ENCODE measurements at places on chromosomes 13 and 19. TPM values are rescaled to one million over a fixed set of nuclear protein-coding genes. Genes with fewer than 3 reads are reported as not detected.

DNA sequence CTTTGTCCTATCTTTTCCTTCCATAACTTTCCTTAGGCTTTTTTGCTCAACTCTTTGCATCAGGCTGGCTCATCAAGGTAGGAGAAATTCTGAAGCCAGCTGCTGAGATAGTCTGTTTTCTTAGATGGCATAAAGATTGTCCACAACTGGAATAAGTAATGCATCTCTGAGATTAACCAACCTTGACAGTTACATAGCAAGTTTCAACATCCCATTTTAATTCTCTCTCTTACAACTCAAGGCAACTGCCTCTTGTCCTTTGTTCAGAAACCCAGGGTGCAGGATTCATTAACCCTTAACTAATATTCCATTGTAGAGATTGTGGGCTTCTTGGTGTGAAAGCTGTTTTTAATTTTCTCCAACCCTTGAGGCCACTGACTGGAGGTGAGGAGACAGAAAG, 239.2 kb downstream of the LACC1 start:
- DNase-seq: no peak

- DNase-seq: no peak
These were observed 595.5 kb upstream of the KLHL1 start for GRCh38 chr13:70703755-70704154.

The PLIN5 gene
- total RNA-seq: 0.64 TPM

The ANKRD27 gene
- total RNA-seq: 64.2 TPM

- no peak for DNase-seq
These were observed 848.0 kb downstream of the DACH1 start for GRCh38 chr13:71018995-71019394.

- no peak for DNase-seq
These were observed 179.8 kb downstream of the COG6 start for GRCh38 chr13:39835253-39835652.

The ERCC1 gene
- 80.3 TPM for total RNA-seq

- DNase-seq: peak; percentile 42
These were observed 133.0 kb downstream of the SIPA1L3 start for GRCh38 chr19:38039966-38040365.

DNA sequence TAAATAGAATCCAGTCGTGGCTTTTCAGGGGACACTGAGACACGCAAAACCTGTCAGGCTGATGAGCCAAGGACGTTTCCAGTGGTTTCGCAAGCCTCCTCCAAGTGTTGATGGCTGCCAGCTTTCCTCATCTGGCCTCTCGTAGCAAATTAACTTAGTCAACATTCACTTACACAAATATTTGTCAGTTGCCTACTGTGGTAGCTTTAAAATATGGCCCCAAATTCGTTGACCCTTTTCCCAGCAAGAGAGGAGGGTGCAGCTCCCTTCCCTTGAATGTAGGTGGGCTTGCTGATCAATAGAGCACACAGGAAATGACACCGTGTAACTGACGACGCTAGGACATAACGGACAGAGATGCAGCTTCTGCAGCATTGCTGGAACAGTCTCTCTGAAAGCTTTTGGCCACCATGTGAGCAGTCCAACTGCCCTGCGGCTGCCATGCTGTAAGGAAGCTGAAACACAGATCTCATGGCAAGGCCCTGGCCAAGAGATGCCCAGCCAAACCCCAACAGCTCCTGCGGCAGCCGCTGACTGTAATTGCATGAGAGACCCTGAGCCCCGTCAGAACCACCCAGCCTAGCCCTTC, 5.5 kb upstream of the RANBP3 start:
- no peak for DNase-seq

The IZUMO4 gene
- 5.4 TPM for total RNA-seq

DNA sequence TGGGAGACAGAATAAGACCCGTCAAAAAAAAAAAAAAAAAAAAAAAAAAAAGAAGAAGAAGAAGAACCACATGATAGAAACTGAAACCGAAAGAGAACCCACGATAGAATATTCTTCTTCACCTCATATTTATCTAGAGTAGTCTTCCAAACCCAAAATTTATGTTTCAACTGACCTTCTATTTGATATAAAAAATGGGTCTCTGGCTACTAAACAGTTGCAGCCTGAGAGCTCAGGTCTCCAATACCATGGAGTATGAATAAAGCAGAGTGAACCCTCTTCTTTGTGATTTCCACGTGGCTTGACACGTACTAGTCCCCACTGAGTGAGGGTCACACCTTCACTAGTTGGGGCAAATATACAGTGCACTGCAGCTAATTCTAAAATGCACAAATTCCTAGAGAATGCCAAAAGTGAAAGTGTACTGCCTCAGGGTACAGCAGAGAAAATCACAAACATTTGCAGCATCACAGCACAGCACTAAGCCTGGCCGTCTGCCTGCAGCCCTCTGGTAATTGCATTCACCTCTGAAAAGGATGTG, 30.8 kb upstream of the RFC3 start:
- DNase-seq: no peak

- no peak for DNase-seq
These were observed 45.9 kb upstream of the ATP11A start for GRCh38 chr13:112643759-112644459.

The TMPRSS9 gene
- 0.23 TPM for total RNA-seq

The COL5A3 gene
- 0.18 TPM for total RNA-seq

The SPINT2 gene
- 1,006 TPM for total RNA-seq

- no peak for DNase-seq
These were observed 785.4 kb downstream of the UQCRFS1 start for GRCh38 chr19:28427376-28428083.

DNA sequence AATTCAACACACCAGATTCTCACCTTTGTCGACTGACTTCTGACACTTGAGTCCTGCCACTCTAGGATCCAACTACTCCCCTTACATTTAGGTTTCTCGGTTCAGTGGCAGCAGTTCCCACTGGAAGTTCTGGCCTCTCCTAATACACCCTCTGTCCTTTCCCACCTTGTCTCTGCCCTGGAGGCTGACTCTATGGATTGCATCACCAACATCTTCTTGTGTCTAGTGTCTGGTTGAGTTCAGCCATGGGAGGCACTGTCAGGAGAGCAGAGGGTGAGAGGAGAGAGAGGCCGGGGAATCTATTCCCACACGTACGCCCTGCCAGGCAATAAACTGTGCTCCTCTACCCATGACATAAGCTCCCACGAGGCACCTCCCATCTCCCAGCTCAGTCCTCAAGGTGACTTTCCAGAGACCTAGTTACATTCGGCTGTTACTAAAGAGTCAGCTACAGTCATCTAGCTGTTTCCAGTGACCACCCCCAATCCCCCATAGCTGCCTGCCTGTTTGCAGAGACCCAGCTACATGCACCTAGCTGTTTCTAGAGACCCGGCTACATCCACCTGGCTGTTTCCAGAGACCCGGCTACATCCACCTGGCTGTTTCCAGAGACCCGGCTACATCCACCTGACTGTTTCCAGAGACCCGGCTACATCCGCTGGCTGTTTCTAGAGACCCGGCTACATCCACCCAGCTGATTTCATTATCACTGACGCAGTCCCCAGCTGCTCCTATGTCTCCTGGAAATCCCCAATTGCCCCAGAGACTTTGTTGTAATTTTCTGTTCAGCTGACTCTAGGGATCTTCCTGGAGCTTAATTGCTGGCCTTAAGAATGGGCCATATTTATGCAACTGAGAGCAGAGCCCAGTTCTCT, 8.1 kb upstream of the LILRB4 start:
- no peak for DNase-seq

DNA sequence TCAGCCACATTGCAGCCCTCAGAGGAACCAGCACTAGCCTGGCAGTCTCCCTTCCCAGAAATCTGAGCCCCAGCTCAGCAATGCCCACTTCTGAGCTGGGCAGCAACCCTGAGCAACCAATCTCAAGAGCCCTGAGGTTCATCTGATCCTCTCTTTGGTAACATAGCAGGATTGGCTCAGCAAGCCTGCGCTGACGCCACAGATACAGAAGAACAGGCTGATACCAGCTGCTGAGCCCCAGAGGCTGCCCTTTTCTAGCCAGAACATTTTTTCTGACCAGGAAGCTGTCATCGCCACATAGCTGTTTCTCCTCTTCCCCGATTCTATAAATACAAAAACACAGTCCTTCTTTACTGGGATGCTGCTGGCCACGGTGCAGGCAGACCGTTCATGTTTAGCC, 59.8 kb downstream of the TRPM4 start:
- no peak for DNase-seq

DNA sequence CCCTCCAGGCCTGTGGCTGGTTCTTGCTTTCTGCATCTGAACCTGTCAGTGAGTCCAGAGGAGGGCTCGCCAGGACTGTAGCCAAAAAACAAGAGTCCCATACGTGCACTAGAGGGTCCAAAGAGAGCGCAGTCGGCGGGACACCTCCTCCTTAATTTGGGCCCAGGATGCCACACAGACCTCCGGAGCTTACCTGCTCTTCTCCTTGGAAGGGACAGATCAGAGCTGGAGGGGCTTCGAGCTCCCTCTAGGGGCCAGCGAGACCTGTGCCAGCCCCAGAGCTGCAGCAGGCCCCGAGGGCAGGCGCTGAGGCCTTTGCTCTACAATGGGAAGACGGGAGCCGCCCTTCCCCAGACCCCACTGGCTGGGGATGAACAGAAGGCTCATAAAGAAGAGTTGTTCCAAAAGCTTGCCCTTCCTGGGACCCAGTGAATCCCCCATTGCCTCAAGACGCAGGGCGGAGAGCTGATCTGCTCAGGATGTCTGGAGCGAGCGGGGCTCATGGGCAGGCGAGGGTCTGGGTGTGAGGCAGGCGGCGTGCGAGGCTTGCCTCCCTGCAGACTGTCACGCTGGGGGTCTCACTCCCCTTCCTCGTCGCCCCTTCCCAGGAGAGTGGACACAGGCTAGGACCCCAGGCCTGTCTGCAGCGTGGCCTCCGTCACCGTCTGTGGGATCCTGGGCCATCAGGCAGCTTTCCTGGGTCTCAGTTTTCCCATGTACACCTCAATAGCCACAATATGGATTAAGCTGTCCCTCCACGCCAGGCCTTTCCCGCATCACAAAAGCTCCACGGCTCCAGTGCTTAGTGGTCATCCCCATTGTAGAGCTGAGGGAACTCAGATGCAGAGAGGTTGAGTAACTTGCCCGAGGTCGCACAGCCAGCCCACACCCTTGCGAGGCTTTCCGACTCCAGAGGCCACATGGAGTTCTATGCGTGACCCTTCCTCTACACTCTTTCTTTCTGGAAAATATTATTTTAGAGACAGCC, 46.9 kb upstream of the VSTM2B start:
- DNase-seq: no peak

The SMIM44 gene
- total RNA-seq: not detected

DNA sequence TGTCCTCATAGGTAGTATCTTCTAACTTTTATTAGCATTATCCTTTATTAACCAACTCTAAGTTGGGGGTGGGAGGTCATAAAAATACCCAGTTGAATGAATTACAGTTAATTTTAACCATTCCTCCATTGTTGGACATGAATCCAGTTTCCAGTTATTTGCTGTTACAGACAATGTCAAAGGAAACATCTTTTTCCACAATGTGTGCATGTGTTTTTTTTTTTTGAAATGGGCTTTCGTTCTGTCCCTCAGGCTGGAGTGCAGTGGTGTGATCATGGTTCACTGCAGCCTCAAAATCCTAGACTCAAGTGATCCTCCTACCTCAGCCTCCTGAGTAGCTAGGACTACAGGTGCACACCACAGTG, 32.0 kb downstream of the KLF5 start:
- DNase-seq: no peak

The POU2F2 gene
- 0.10 TPM for total RNA-seq

DNA sequence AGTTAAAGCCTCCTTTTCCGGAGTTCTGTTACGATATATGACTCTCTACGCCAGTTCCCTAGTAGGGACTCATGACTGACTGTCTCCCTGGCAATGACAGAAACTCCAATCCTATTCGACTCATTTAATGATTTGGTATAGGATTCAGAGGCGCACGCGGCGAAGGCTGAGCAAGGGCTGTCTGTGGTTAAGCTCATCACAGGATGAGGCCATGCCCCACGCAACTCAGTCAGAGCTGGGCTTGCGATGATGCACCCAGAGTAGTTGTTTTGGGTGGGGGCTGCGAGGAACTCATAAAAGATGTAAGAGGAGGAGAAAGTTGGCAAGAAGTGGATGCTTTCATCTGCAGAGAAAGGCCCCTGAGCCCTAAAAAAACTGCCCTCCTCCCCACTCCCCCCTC, 468 bp upstream of the SERTM1 start:
- DNase-seq: no peak

DNA sequence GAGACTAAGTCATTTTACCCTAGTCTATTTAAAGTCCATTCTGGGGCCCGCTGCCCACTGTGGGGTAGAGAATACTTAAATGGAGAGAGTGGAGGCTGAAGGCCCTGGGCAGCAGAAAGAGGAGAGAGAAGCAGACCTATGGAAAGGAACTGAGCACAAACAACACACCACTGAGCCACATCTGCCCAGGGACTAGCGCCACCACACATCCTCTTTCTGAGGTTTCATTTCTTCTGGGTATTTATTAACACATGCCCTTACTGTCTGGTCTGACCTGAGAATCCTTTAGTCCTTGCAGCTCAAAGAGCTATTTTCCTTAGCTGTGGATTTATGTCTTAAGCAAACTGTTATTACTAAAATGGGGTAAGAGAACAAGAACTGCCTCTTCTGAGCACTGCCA, 154.0 kb downstream of the NALCN start:
- no peak for DNase-seq

GRCh38 chr13:45068036-45069001, 52.0 kb upstream of the GTF2F2 start:
- DNase-seq: no peak

The ADGRL1 gene
- 37.7 TPM for total RNA-seq

DNA sequence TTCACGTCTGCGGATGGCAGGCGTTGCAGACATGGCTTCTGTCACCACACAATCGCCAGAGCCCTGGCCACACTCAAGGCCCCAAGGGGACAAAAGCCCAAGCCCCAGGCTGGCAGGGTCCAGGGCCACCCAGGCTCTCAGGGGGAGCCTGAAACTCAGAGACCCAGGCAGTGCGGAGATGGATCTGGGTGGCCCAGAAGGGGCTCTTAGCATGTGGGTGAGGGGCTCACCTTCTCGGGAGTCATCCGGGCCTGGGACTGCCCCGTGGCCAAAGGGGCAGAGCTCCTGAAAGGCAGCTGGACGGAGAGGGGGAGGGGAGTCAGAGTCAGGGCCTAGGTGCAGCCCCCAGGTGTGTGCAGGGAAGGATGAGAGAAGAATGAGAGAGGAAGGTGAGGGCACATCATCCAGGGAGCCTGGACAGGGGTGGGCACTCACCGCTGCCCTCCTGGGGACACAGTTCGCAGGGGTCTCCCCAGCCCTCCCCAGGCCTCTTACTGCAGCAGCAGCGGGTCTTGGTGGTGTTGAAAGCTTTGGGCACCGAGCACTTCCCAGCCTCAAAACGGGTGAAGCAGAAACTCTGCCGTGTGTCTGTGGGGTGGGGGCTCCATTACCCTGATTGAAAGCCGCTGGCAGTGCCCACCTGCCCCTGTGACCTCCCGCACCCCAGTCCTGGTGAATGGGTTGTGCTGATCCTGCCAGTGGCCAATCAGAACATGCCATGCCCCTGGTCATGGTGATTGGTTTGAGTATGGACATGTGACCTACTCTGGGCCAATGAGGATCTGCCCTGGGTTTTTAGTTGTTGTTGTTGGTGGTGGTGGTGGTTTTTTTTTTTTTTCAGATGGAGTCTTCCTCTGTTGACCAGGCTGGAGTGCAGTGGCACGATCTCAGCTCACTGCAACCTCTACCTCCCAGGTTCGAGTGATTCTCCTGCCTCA, 37.4 kb downstream of the CCL25 start:
- DNase-seq: no peak

The NCCRP1 gene
- total RNA-seq: 0.46 TPM

- no peak for DNase-seq
These were observed 18.3 kb downstream of the VWA8 start for GRCh38 chr13:41942462-41943094.

The FREM2 gene
- 0.15 TPM for total RNA-seq

GRCh38 chr19:38229585-38230073, 5.6 kb upstream of the DPF1 start:
- no peak for DNase-seq

All from Panc1 (cell line).